Body of pancreas (tissue), 4 donors: ENCODE measurements at places on chromosomes 12 and 14. TPM values are rescaled to one million over a fixed set of nuclear protein-coding genes. Genes with fewer than 3 reads are reported as not detected.

The KRT77 gene
- not detected for total RNA-seq

The TAS2R31 gene
- 8.9 TPM for total RNA-seq

The RTRAF gene
- total RNA-seq, result 40.7 TPM

The ETFBKMT gene
- total RNA-seq, result 2.9 TPM

The TSPAN19 gene
- not detected for total RNA-seq

The RAD51AP1 gene
- 0.33 TPM for total RNA-seq

The PDE3A gene
- 20.5 TPM for total RNA-seq

The PELI2 gene
- 41.8 TPM for total RNA-seq

The NGB gene
- not detected for total RNA-seq

The TMEM30B gene
- total RNA-seq, result 14.5 TPM

The RTL1 gene
- not detected for total RNA-seq

The LHX5 gene
- total RNA-seq, result not detected

The NYNRIN gene
- 7.3 TPM for total RNA-seq

The SLC8A3 gene
- total RNA-seq, result 0.66 TPM
